Retina (tissue), 1 donor: ENCODE measurements at places on chromosomes 12 and 14.

DNA sequence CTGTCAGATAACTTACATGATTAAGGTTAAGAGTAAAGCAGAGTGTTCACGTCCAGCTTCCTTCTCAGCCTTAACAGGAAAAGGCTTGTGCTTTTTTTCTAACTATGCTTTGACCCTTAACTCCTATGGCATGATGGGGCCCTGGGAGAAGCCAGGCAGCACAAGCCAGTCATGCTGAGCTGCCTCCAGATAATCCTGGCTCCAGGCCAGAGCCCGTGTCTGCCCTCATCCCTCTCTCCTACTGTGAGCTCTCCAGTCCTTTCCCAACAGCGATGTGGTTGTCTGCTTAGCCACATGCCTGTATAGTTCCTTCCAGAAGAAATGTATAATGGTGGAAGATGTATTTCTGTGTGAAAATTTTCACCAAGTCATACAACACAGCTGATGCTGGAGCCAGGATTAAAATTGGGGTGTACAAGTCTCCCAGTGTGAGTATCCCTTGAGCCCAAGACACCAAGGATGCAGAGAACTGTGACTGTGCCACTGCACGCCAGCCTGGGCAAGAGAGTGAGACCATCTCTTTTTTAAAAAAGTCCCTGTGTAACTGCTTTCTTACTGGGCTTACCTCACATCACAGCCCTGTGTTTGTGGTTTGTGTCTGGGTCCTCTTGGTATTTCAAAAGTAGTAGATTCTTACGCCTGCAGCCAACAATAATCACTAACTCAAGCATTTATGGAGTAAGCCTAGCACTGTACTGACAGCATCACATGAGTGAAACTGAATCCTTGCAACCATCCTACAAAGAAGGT is 7.9 kb upstream of the ITFG2 start:
- no peak for DNase-seq

DNA sequence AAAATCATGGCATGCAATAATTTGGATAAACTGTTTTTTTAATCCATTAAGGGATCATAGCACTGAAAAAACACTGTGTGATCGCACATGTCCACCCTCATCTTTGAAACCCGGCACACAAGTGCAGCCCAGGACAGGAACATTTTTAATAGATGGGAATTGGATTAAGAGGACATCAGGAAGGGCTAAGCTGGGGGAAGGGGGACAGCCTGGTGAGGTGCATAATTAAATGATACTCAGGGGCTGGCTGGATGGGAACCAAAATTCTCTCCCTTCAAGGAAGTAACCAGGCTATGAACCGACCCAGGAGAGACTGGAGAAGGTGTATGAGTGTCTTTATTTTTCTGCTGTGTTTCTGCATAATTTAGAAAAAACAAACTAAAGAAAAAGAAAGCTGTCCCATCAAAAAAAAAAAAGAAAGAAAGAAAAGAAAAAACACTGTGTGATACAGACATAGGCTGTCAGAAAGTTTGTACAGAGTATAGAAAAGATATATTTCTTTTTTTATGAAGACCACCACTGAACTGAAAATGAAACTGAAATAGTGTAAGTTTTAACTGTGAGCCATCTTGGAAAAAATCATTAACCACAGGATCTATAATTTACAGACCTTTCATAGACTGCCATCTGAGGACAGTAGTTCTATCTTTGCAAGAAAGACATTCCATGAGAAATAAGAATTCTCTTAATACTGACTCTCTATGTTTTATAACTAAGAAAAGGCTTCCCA is 75.1 kb upstream of the SLC38A4 start:
- DNase-seq, result no peak

GRCh38 chr14:50520947-50521815 is 11.2 kb downstream of the MAP4K5 start:
- no peak for DNase-seq

DNA sequence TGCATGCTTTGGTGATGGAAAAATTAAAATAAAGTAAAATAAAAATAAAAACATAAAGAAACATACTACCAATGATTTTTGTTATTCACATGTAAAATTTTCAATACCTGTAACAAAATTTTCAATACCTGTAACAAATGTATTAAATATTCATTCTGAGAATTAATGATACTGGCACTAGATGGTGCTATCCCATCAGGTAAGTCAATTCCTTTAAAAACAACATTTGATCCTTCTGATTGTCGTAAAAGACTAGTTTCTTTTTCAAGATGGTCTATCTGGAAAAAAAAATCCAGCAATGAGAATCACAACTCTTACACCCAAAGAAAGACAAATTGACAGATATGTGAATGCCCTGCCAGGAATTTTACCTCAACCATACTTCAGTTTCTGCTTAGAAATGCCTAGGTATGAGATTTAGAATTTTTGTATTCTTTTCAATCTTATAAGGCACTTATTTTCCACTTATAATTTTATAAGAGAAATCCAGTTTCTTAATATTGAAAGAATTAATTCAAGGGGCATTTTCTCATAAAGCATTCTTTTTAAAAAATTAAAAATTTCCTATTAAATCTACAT is 30.7 kb downstream of the CEP290 start:
- peak; percentile 12 for DNase-seq

GRCh38 chr14:31419967-31420318 is 407 bp downstream of the HEATR5A start:
- no peak for DNase-seq

- no peak for DNase-seq
Observed at GRCh38 chr12:116202433-116202832, 75.1 kb downstream of the MED13L start.

DNA sequence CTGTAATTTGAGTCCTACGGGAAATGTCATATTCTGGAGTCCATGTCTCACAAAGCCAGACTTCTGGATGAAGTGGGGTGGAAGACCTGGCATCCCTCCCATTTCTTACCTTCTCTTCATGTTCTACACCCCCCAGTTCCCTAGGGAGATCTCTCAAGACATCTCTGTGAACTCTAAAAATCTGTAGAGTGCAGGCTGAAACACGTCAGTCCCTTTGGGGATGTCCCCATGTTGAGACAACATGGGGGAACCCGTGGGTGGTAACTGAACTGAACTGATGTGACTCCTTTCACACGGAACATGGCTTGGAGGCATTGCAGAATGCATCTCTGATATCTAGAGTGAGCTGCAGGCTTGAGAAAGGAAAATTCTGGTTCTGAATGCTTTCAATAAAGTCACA is 15.2 kb downstream of the SERPINA12 start:
- no peak for DNase-seq

GRCh38 chr14:31337331-31337730 is 83.0 kb downstream of the HEATR5A start:
- DNase-seq, result no peak
